ENCODE measurements at places on chromosomes 3 and 15. TPM values are rescaled to one million over a fixed set of nuclear protein-coding genes. Genes with fewer than 3 reads are reported as not detected.

The ANKRD63 gene
- total RNA-seq: 0.29 TPM

The MNS1 gene
- total RNA-seq: 2.8 TPM

The ARPP19 gene
- total RNA-seq: 131 TPM

The GCSAM gene
- not detected for total RNA-seq

The LARP6 gene
- total RNA-seq: 31.2 TPM

The NEO1 gene
- total RNA-seq: 14.0 TPM

The TEX55 gene
- total RNA-seq: not detected

The RHCG gene
- total RNA-seq: 9.4 TPM

The CCDC39 gene
- total RNA-seq: not detected
